HepG2 (cell line): ENCODE measurements at places on chromosomes 2 and 18. TPM values are rescaled to one million over a fixed set of nuclear protein-coding genes. Genes with fewer than 3 reads are reported as not detected.

- DNase-seq: no peak
These were observed 52.9 kb upstream of the SERPINB2 start for GRCh38 chr18:63834471-63835113.

GRCh38 chr2:194745557-194746146 is 911.4 kb upstream of the SLC39A10 start:
- no peak for DNase-seq

SIX3 gene
- not detected in 2 replicates for total RNA-seq

DNA sequence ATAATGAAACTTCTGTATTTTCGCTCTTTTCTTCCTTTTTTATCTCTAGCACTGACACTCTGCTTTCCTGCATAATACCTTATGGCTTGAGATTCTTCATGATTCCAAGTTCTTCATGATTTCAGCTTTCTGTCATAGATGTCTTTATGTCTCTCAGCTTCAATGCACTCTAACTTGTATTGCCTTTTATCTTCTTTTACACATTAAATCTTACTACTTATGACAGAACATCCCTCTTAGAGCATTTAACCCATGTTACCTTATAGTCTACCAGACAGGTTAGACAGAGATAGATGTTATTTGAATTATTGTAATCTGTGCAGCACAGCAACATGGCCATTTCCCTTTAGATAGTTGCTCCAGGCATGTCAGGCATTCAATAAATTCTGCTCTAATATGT is 1475.7 kb upstream of the TMEFF2 start:
- DNase-seq: no peak

- no peak for DNase-seq
These were observed 21.2 kb upstream of the EPAS1 start for GRCh38 chr2:46275995-46276394.

GRCh38 chr18:79467126-79467525 is 71.4 kb downstream of the NFATC1 start:
- no peak for DNase-seq

DNA sequence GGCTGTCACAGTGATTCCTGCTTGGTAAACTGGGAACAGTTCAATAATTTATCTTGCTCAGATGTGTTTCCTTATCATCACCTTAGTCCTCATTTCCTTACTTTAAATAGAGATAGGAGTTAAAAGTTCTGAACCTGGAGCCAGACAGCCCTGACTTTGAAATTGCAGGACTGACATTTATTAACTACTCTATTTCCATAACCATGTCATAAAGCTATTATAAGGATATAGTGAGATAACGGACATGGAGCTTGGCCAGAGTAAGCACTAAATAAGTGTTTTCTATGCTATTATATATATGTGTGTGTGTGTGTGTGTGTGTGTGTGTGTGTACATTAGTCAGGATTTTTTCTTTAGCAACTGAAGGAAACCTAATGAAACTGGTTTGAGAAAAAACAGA is 13.1 kb downstream of the NT5DC4 start:
- no peak for DNase-seq

- peak; percentile 17 for DNase-seq
These were observed 597 bp upstream of the TEKT4 start for GRCh38 chr2:94870440-94871225.

GRCh38 chr2:157085522-157085921 is 172.0 kb upstream of the GALNT5 start:
- DNase-seq: no peak

GRCh38 chr18:468955-469790 is 31.3 kb downstream of the COLEC12 start:
- peak; percentile 16 for DNase-seq

IGFBP2 gene
- 0.45 and 2.0 TPM in 2 replicates for total RNA-seq

ZNF638 gene
- total RNA-seq: 133 and 144 TPM in 2 replicates

SCN7A gene
- total RNA-seq: not detected in 2 replicates

ZEB2 gene
- total RNA-seq: not detected in 2 replicates

GRCh38 chr2:234840336-234840735 is 111.5 kb upstream of the SH3BP4 start:
- DNase-seq: peak; percentile 69

DNA sequence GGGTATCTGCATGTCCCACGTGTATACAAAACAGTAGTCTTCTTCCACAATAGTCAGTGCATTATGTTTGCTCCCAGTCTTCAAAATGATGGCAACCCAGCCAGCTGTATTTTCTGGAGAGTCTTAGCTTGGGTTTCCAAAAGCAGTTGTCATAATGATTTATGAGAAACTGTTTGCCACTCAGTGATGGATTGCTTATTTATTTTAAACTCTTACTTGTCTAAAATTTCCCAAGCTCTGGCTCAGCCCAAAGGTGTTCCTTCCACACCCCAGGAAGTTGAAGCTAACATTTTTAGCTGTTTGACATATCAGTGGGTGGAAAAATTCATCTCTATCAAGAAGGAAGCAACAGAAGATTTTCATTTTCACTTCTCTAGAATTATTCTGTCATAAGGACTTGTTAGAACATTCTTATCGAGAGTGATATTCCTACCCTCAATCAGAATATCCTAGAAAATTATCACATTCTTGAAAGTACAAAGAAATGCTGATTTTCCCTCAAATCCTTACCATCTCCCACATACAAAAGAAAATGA is 78.8 kb downstream of the ASAP2 start:
- no peak for DNase-seq

DNA sequence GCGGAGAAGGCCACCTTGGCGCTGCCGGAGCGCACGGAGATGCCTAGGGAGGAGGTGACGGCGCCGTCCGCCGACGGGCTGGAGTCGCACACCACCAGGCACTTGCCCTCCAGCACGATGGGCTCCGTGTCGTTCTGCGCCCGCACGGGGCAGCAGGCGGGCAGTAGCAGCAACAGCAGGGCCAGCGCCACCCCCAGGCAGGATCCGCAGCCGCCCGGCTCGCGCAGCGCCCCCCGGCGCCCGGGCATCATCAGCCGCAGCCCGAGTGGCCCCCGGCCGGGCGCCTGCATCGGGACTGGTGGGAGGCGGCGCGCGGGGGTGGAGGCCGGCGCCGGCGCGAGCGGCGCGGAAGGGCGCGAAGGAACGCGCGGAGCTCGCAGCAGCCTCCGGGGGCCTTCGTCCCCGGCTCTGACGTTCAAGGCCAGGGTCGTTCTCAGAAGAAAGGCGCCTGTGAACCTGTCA is 2.2 kb downstream of the CBLN2 start:
- no peak for DNase-seq

DNA sequence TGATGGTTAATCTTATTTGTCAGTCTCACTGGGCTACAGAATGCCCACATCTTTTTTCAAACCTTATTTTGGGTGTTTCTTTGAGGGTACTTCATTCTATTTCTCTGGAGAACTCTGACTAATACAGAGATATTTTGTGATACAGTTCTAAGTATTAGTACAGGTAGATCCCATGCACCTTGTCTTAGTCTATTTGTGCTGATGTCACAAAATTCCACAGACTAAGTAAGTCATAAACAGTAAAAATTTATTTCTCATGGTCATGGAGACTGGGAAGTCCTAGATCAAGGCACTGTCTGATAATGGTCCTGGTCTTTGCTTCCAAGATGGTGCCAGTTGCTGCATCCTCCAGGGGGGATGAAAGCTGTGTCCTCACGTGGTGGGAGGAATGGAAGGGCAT is 68.6 kb upstream of the EPHA4 start:
- DNase-seq: no peak

DNA sequence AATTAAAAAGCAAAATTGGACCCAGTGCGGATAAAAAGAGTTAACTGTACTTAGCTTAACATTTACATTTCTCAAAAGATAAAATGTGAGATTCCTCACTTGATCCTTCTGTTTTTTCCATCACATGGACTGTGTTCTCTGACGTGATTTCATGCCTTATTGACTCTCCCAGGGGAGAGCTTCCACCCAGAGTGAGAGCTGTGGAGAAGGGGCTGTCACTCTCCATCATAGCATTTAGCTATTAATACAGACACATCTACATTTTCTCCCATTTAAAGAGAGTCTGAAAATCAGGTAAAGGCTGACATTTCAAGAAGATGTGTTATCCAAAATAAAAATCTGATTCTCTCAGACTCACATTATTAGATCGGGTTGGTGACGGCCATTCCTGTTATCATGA is 493.8 kb downstream of the FBXO15 start:
- no peak for DNase-seq

DNA sequence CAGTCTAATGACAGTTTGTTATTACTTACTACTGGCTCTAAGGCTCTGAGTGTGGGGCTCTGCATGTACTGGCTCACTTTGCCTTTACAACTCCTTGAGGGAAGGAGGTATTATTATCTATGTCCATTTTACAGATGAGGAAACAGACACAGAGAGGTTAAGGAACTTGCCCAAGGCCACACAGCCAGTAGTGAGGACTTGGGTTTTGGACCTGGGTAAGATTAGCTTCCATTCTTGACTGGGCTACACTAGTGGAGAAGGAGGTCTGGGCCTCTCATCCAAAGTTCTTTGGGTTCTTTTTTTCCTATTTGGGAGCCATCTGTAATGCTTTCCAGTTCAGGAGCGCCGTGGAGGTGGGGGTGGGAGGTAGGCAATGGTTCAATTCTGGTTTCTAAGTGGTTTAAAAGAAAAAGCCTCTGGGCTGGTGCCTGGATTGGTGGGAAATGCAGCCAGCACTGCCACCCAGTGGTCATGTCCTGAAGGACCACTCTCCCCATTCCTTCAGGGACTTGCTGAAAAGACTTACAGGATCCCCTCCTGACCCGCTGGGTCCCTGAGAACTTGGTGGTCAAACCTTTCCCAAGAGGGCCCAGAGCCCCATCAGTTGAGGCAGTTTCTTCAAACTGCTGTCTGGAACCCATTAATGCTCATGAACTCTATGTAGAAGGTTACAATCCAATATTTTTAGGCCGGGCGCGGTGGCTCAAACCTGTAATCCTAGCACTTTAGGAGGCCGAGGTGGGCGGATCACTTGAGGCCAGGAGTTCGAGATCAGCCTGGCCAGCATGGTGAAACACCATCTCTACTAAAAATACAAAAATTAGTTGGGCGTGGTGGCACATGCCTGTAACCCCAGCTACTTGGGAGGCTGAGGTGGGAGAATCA is 38.6 kb upstream of the NOTO start:
- DNase-seq: peak; percentile 71

- no peak for DNase-seq
These were observed 20.5 kb downstream of the PUM2 start for GRCh38 chr2:20330192-20330591.
